Fibroblast of the aortic adventitia (primary cell): ENCODE measurements at places on chromosomes 16 and 17. TPM values are rescaled to one million over a fixed set of nuclear protein-coding genes. Genes with fewer than 3 reads are reported as not detected.

GRCh38 chr17:51640108-51640622, 379.8 kb downstream of the UTP18 start:
- no peak for DNase-seq

GRCh38 chr16:13113741-13114140, 212.3 kb downstream of the SHISA9 start:
- no peak for DNase-seq

- no peak for DNase-seq
These were observed 98.1 kb upstream of the CDYL2 start for GRCh38 chr16:80902306-80903110.

DNA sequence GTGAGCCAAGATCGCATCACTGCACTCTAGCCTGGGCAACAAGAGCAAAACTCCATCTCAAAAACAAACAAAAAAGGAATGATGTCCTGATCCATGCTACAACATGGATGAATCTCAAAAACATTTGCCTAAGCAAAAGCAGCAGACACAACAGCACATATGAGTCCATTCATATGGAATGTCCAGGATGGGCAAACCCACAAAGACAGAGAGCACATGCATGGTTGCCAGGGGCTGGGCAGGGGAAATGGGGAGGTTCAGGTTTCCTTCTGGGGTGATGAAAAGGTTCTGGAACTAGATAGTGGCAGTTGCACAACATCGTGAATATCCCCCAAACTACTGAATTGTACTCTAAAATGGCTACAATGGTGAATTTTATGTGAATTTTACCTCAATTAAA, 35.3 kb upstream of the RAI1 start:
- peak; percentile 46 for DNase-seq

The FNDC8 gene
- total RNA-seq = not detected in 2 replicates
